T-helper 9 cell (primary cell): ENCODE measurements at places on chromosomes 4 and X.

GRCh38 chr4:48133669-48134068 is 381 bp downstream of the TXK start:
- no peak for DNase-seq

DNA sequence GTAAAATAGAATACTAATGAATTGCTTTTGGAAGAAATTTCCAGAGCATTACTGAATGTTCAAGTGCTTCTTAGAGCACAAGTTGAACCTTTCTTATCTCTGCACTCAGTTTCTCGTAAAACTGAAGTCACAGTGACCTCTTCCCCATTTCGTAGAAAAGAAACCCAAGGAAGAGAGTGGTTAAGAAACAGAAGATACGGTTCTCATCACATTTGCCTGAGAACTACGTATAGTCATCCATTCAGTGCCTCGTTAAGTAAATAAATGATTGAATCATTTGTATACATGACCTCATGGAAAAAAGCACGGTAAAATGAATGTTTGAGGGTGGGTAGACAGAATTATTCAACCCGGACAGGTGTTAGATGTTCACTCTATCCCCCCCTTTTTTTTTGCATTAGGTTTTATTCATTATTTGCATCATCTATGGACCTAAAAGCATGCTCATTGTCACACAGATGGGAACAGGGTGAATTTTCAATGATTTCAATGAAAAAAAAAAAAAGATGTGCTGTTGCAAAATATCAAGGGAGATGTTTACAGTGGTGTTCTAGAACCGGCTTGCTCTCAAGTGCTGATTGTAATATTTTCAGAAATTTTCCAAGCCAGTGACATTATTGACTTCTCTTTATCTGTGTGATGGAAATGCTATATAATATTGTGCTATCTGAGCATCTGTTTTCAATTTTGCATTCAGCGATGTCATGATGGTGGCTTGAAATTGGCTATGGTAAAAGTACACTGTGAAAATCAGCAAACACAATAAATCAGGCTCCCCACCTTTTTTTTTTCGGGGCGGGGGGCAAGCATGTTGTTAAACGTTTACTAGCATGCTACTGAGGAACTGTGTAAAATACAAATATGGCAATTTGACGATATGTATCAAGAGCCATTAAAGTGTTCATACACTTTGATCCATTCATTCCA is 4.3 kb downstream of the RHOH start:
- DNase-seq: no peak

DNA sequence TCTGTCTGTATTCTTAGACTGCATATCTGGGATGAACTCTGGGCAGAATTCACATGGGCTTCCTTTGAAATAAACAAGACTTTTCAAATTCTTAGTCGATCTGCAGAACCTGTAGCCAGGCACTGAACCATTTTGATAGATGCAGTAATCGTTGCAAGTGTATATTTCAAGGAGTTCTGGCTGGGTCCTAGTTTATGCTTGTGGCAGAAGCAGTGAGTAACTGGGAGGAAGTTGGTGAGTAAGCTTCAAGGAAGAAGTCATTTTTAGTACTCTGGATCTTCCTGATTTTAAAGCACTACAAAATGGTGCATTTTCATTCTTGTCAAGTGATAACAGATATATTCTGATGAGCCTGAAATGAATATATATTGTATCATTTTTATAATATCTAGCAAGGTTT is 9.5 kb downstream of the HPRT1 start:
- DNase-seq: no peak

GRCh38 chr4:145299380-145300076 is 119.1 kb upstream of the OTUD4 start:
- DNase-seq: no peak
